ACHN (cell line): ENCODE measurements at places on chromosomes 4 and X.
A peak's percentile ranks its signal among the peaks of the same experiment; 100 is the strongest.

- no peak for DNase-seq
Measured at GRCh38 chrX:47112316-47112954, 32.1 kb downstream of the NDUFB11 start.

- DNase-seq, result no peak
Measured at GRCh38 chrX:56498756-56499155, 64.7 kb upstream of the UBQLN2 start.

GRCh38 chr4:69744157-69744478, 16.3 kb downstream of the SULT1B1 start:
- DNase-seq, result no peak

DNA sequence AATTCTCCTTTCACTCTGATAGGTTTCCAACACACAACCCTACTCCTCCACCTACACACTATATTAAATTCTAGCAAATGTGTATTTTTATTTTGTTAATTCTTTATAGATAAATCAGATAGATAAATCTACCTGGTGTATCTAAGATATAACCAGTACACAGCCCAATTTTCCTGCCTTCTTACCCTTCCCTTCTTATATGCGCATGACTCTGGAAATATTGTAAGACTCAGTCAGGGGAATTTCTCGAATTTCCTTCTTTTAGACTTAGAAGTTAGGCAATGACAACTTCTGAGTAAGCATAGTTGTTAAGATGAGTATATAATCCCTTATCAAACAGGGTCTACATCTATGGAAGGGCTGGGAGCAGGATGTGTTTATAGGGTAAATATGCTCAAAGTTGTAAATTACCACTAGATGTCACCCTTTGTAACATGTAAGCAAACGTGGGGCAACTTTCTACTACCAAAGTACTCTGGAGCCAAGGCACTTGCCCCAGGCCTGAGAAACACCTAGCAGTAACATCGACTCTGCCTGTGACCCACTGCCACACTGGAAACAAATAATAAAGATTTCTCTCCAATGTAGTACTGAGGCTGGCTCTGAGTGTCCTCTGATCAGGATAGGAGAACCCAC, 444.7 kb downstream of the IQCM start:
- DNase-seq, result peak; percentile 73

DNA sequence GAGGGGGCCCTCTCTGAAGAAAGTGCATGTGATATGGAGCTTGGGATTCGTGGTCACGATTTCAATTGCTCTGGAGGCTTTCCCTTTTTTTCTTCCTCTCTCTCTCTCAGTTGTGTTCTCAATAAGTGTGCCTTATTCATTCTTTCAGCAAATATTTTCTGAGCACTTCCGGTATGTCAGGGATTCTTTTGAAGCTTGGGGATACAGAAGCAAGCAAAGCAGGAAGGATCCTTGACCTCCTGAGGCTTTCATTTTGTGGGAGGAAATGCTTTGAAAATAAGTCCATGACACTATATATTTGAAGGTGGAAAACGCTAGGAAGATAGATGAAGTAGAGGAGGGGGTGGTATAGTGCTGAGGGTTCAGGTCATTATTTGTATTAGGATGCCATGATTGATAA, 12.6 kb upstream of the GABRE start:
- no peak for DNase-seq

DNA sequence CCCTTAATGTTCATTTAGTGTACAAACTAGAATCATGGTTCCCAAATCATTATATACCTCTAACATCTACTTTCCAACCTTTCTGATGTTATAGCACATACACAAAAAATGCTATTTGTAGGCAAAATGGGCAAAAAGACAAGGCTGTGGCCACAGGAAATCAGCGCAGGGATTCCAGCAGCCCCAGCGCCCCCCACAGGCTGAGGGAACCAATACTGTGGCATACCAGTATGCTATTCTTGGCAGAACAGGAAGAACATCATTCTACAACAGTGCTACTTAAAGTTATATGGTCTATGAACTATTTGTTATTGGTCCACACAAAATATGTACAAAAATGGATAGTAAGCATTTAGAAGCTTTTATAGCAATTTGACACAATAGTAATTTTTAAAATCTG, 25.3 kb downstream of the STEEP1 start:
- DNase-seq, result no peak

GRCh38 chr4:80017125-80017854, 55.7 kb downstream of the ANTXR2 start:
- DNase-seq, result peak; percentile 71

GRCh38 chrX:90026730-90027129, 105.0 kb downstream of the TGIF2LX start:
- DNase-seq, result no peak
